ENCODE measurements at places on chromosomes 3 and 15. TPM values are rescaled to one million over a fixed set of nuclear protein-coding genes. Genes with fewer than 3 reads are reported as not detected.

- DNase-seq: no peak
These were observed 523 bp downstream of the HDAC11 start for GRCh38 chr3:13480340-13481318.

GRCh38 chr3:113274425-113275257 is 63.3 kb downstream of the BOC start:
- no peak for DNase-seq

GRCh38 chr3:128813097-128813496 is 66.3 kb upstream of the ACAD9 start:
- DNase-seq: no peak

The MCTP2 gene
- total RNA-seq: 1.2 TPM

The KLHL40 gene
- not detected for total RNA-seq

- DNase-seq: no peak
These were observed 971 bp downstream of the C3orf22 start for GRCh38 chr3:126557761-126558160.

- DNase-seq: no peak
These were observed 55.7 kb downstream of the EPHB1 start for GRCh38 chr3:134850761-134851160.

Measured in Right ventricle myocardium inferior (tissue), 1 donor.